ENCODE measurements at places on chromosomes 2 and 18. TPM values are rescaled to one million over a fixed set of nuclear protein-coding genes. Genes with fewer than 3 reads are reported as not detected.
A peak's percentile ranks its signal among the peaks of the same experiment; 100 is the strongest.

The MFSD2B gene
- total RNA-seq: not detected

The HNMT gene
- 18.8 TPM for total RNA-seq

The AP1S3 gene
- total RNA-seq: 16.3 TPM

The CROCC2 gene
- not detected for total RNA-seq

The NCL gene
- 227 TPM for total RNA-seq

The TMEM37 gene
- total RNA-seq: 2.1 TPM

The AKAIN1 gene
- not detected for total RNA-seq

The CIB4 gene
- total RNA-seq: not detected

The C2orf72 gene
- 2.1 TPM for total RNA-seq

DNA sequence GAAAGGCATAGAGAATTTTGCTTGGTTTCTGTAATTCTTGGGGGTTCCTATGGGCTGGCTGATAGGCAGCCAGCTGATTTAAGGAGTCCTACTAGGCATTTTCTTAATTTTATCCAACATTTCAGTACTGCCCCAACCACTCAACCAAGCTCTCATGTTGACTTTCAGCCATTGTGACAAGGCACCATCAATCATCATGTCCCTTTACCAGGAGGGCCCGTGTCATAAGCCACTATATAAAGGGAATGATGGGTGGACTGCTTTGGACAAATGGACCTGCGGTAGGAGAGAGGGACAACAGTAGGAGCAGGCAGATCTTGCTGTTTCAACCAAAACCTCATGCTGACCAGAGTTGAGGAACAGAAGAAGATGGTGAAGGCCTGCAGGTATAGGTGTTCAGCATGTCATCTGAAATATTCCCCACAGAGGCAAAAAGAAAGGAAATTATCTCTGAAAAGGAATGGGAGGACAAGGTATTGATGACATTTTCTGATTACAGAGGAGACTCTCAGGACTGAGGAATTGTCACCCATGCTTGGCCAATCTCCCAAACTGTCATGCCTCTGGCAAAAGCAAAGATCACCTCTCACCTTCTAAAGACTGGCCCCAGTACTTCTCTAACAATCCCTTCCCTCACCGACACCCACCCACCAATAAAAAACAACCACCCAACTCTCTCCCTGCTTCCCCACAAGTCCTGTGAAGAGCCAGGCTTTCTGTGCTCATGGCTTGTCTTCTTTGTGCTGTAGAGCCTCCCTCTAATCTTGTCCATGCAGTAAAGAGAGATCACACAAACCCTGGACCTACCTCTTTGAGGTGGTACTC is 10.9 kb upstream of the TNP1 start:
- DNase-seq: no peak

DNA sequence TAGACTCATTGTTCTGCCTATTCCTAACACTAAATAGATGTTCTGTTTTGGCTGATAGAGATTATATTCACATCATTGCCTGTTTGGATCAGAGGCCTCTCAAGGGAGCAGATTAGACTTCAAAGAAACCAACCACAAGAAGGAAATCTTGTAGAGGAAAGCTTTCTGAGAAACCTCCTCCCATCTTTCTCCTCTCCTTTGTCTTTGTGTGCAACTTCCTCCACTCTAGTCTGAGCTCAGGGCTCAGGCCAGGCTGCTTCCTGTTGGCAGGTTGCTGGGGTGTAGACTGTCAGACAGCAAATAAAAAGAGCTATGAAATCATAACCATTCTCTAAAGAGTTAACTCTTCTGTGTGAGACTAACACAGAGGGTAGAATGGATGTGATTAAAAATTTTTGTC is 113.0 kb downstream of the TGFA start:
- DNase-seq: no peak

GRCh38 chr18:13614641-13615288 is 111.6 kb downstream of the FAM210A start:
- no peak for DNase-seq

DNA sequence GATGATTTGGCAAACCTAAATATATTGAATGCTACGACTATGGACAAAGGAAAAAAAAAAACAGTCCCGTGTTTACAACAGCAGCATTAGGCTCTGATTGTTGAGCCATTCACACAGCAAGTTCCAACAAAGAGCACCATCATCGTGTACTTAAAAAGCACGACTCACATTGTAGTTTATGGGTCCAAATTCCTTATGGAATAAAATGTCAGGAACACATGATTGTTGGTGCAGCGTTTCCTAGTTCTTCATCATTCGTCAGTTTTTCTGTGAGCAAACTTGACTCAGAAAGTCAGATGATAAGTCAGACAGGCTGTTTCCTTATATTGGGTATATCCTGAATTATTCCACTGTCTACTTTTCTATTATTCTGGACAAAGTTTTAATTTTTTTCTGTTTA is 10.0 kb upstream of the KIDINS220 start:
- DNase-seq: no peak

DNA sequence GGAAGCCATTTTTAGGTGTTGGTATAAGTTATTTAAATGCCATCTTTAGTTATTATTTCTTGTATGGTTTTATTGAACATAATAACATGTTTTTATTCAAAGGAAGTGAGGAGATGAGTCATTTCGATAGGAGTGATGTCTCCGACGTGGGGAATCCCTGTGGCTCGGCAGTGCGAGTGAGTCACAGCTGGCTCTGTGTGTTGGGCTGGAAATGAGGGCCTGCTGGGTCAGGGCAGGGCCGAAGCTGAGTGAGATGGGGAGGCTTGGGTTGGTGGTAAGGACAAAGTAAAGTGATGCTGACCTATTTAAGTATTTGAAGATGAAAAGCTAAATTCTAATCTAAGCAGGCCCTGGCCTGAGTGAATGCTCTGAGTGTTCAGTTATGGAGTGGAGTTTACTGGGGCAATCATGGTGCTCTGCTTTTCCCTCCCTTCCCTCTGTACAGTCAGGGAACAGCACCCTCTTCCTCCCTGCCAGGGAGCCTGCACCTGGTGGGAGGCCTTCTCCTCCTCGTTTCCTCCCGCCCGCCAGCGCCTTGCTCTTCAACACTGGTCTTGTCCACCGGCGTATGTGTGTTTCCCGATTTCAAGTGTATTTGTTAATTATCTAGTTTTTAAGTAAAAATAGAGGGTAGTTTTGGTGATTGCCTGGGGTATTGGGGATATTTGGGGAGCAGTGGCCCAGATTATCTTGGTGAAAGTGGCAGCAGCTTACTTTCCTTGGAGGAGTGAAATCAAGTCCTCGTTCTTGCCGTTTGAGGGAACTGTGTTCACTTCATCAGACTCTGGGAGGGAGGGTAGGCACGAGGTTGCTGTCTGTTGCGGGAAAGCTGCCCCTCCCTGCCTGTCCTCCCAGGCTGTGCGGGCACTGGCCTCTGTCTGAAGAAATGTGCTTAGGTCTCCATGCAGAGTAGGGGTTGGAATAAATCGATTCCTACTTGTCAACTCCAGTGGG is 157.0 kb downstream of the LDLRAD4 start:
- DNase-seq: peak; percentile 48

GRCh38 chr2:180776921-180777320 is 203.5 kb upstream of the UBE2E3 start:
- no peak for DNase-seq

- no peak for DNase-seq
Measured at GRCh38 chr2:116440104-116440653, 1374.3 kb upstream of the DDX18 start.

DNA sequence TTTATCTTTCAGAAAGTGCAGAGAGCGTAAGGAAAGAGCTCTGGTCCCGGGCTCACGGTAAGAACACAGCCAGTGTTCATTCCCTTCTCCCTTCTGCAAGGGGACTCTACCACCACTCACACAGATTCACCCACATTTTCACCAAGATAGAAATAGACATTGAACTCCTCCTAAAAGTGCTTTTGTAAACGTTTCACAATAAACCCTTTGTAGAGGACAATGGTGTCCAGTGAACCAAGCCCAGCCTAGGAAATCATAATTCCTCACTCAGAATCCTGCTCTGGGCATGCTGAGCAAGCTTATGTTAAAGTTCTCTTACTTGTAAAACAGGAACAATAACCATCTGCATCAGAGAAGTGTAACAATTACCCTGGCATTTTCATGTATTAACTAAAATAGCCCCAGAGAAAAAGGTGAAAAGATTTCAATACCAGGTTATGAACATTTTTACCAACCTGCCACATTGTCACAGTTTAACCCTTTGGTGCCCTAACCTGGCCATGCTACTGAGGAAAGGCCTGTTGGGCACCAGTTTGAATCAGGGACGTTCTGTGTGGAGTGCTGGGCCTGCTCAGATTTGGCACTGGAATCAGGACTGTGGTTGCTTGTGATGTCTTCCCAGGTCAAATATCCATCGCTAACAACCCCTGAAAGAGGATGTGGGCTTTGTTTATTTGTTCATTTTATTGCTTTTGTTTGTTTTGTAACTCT is 22.5 kb upstream of the NDUFV2 start:
- no peak for DNase-seq

DNA sequence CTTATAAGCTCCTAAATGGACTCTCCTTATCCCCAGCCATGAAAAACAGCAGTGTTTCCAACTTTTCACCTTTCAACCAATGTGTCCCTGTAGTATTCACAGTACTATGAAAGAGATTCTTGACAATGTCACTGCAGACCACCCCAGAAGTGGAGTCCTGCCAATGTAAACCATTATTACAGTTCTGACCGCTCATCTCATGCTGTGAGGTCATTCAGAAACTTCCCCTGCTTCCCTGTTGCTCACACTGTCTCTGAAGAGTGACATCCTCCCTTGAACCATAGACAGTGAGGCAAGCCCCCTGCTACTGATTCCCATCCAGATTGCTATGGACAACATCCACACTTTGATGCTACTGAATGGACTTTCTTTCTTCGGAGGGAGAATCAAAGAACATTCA is 1523.7 kb upstream of the ACVR2A start:
- DNase-seq: no peak

GRCh38 chr2:196590286-196590685 is 49.2 kb upstream of the CCDC150 start:
- DNase-seq: no peak

- DNase-seq: no peak
Measured at GRCh38 chr2:6650311-6650710, 215.4 kb downstream of the CMPK2 start.

- DNase-seq: no peak
Measured at GRCh38 chr2:1849450-1849849, 105.1 kb upstream of the PXDN start.

DNA sequence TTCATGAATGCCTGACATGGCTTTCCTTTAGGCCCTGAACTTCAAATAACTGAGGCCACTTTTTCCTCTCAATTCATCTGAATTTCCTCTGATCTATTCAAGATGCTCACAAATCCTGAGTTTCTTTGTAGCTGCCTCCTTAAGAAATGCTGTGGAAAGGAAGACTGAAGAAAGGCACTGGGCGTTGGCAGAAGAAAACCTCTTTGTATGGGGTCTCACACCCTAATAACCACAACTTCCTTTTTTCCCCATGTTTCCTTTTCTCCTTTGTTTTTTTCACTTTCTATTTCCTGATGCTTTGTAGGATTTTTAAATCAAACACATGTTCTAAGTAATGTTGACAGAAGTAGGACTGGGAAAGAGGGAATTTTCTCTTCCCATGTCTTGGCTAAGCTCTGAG is 447.4 kb downstream of the CMPK2 start:
- DNase-seq: no peak

DNA sequence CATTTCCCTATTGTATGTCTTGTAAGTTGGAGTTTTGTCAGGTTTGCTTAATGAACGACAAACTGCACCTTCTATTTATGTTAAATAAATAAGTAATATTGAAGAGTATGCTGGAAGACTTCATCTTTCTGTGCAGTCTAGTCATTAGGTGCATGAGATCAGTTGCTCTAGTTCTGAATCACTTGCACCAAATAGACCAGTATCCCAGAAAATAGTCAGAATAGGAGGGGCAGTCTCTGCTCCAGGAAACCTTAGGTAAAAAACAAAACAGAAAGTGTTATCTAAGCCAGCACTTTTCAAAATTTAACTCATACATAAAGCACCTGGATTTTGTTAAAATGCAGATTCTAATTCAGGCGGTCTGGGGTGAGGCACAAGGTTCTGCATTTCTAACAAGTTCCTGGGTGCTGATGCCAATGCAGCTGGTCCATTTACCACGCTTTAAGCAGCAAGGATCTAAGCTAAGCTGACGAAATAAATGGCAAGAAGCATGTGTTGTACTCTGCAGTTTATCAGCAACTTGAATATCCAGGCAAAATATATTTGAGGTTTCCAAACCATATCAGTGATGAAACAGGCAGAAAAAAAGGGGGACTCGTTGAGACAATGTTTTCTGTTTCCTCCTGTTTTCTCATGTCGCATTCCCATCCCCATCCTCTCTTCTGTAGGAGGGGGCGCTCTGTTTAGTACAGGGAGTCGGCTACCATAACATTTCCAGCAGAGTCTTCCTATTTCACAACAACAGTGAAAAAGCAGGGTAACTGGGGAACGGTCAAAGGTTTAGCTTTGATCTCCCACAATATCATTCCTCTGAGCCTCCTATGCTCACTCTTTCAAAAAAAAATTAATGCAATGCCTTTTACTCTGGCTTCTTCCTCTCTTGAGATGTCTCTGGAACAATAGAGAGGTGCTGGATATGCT is 106.4 kb downstream of the MBD2 start:
- DNase-seq: no peak

- no peak for DNase-seq
Measured at GRCh38 chr18:29693334-29693733, 1349.2 kb downstream of the DSC3 start.

DNA sequence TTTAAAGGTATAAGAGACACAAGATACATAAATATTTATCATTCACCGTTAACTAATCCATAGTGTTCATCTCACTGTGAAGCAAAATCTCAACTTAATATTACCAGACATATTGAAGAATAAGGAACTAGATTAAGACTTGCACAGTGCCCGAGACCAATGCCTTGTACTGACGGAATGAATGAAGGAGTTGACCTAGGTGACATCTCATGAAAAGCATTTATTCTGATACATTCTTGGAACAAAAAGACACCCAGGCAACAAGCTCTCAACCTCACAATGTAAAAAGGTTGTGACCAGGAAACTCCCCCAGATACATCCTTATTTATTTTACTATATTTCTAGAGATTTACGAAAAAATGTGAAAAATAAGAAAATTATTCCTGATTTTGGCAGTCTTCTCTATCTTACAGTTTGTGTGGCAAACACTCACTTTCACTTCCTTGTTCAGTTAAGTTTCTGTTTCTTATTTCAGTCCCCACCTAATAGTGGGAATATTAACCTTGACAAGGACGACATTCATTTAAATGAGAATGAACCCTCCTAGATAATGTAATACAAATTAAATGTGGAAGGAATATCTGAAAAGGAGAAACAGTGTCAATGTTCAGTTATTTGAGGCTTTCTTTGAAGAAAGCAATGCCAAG is 28.4 kb downstream of the M1AP start:
- DNase-seq: no peak

DNA sequence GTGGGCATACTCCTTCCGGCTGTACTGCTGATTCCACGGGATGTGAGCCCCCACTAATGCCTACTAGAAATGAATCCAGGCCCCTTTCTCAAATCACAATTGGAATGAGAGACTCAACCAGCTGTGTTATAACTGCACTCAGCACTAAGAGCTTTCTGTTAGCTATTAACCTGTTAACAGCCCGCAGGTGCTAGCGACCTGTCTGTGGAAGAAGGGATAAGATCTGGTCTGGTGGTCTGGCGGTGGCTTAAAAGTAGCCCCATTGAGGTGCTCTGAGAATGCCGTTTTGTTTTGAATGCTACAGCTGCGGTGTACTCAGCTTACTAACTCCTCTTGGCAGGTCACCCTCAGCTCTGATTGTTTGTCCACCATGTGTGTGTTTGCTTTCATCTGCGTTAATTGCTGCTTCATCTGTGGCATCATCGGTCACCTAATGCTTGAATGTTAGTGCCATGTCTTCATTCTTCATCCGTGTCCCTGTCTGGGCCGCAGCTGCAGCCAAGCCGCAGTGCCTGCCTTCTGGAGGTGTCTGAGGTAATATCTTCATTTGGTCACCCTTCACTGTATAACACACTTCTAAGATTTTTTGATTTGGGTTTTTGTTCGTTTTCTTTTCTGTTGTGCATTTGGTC is 16.3 kb downstream of the RAB12 start:
- no peak for DNase-seq

Data from HT-29 (cell line).